GM23338 (cell line): ENCODE measurements at places on chromosomes 7 and 10.

- DNase-seq, result peak; percentile 50
- peaks cover 55% of the 10 kb centered on the region for H3K4me1 ChIP-seq
- H3K27ac ChIP-seq, result no peak overlapping the region; the same call in 1 of the 2 replicates
- H3K36me3 ChIP-seq, result no peaks in the 10 kb centered on the region
- no peak overlapping the region for H3K4me3 ChIP-seq
Measured at GRCh38 chr10:35416619-35417312, 80.5 kb downstream of the CCNY start.

DNA sequence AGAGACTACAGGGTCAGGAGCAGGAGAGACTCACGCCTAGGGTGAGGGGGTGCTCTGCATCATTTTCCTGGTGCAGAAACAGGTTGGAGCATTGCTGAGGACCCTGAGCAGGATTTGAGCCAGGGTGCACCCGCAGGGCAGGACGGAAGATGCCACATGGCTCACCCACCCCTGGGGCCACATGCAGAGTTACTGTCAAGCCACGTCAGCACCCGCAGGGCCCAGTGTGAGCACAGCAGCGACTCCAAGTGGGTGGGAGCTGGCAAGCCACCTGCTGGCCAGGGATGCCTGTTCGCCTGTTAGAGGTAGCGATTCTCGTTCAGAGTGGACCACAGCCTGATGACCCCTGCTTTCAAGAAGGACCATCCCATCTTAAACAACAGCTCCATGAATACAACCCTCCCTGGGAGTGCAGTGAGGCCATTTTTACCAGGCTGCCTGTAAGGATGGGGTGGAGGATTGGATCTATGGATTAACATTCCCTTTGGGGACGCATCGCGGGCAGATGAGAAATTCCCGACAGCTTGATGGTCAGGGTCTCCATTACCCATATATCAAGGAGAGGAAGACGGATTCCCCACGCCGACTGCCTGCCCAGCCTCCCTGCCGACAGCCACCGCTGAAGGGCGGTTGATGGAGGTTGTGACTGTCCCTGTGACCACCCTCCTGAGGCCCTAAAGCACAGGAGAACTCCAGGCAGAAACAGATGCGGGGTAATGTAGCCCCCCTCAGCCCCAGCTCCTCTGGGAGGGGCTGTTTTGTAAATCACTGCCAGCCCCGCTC, 101.1 kb upstream of the RET start:
- H3K36me3 ChIP-seq, result no peaks in the 10 kb centered on the region
- H3K27ac ChIP-seq, result no peak overlapping the region
- H3K4me3 ChIP-seq, result no peak overlapping the region
- no peaks in the 10 kb centered on the region for H3K4me1 ChIP-seq

- no peak for DNase-seq
- peaks cover 13% of the 10 kb centered on the region; the same call in 1 of the 2 replicates for H3K4me1 ChIP-seq
- H3K27me3 ChIP-seq, result no peaks in the 10 kb centered on the region
Measured at GRCh38 chr10:89255793-89256192, 4.2 kb upstream of the LIPA start.

GRCh38 chr7:7183838-7184463, 1.6 kb downstream of the C1GALT1 start:
- no peak overlapping the region for H3K27ac ChIP-seq
- H3K4me1 ChIP-seq, result peaks cover 43% of the 10 kb centered on the region
- no peak for DNase-seq

- H3K27ac ChIP-seq, result no peak overlapping the region
- no peak overlapping the region for H3K4me3 ChIP-seq
- H3K4me1 ChIP-seq, result no peaks in the 10 kb centered on the region
- no peaks in the 10 kb centered on the region for H3K27me3 ChIP-seq
Measured at GRCh38 chr10:77554996-77555397, 82.6 kb downstream of the KCNMA1 start.

DNA sequence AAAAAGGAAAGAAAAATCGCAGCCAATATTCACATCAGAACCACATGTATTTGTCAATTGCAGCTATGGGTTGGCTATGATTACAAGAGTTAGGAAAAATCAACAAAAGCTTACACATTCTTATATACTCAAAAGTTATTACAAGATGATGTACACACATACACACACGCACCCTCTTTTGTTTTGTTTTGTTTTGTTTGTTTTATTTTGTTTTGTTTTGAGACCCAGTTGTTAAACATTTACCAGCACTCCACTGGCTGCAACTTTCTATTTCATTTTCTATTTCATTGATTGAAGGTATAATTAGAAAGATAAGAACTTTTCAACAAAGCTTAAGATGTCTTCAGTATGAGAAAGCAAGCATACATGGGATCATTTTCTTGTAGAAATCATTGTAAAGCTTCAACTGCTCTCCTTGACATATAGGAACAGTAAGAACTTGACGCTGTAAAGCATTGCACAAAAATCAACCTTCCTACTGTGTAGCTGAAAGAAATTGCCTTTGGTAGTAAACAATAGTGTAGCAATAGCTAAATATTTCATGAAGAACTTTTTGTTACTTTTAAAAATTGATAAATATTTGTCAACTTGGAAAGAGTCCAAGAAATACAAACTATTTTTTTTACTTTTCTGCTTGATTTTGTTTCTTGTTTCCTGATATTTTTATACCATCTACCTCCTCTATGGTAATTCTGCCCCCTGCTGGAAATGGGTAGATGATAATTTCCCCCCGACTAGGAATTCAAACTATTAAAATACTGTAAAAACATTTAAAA, 205.9 kb downstream of the MBL2 start:
- H3K4me3 ChIP-seq, result no peak overlapping the region
- H3K27me3 ChIP-seq, result no peaks in the 10 kb centered on the region
- no peak overlapping the region for H3K27ac ChIP-seq
- no peaks in the 10 kb centered on the region for H3K36me3 ChIP-seq

DNA sequence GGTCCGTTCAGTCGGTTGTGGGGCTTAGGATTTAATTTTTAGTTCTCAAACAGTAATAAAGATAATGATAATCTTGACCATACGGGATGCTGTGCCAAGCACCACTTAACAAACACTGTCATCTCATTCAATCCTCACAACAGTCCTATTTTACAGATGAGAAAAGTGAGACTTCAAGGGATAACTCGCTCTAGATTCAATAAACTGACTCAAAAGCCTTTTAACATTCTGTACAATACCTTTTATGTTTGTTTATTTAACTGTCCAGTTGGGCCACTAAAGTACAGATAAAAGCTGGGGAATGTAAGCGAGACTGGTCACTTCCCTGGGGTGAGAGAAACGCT, 437 bp upstream of the CFAP69 start:
- no peaks in the 10 kb centered on the region for H3K36me3 ChIP-seq
- no peak overlapping the region for H3K27ac ChIP-seq
- H3K4me1 ChIP-seq, result peaks cover 12% of the 10 kb centered on the region
- H3K4me3 ChIP-seq, result peak overlapping the region; percentile 68

- no peak overlapping the region for H3K27ac ChIP-seq
- no peak for DNase-seq
- no peaks in the 10 kb centered on the region for H3K4me1 ChIP-seq
Measured at GRCh38 chr7:139242741-139243281, 11.8 kb downstream of the UBN2 start.

DNA sequence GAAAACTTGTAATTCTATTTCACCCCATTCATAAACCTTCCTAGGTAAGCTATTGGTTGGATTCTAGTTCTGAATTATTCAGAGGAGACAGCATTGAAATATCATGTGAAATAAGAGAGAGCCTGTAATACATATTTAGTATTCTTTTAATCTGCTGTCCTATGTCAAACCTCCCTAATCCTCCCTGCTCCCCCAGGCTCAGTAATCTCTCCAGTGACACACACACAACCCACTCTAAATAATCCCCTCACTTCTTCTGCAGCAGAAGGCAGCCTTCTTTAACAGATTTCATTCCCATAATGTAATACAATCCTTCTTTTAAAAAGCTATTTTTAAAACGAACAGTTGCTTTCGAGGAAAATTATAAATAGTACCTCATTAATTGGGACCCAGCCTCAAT, 639.7 kb upstream of the AUTS2 start:
- no peaks in the 10 kb centered on the region for H3K36me3 ChIP-seq
- H3K4me3 ChIP-seq, result no peak overlapping the region
- no peak overlapping the region for H3K27ac ChIP-seq
- H3K27me3 ChIP-seq, result no peaks in the 10 kb centered on the region
- no peaks in the 10 kb centered on the region for H3K4me1 ChIP-seq

- peak overlapping the region; percentile 66 for H3K4me3 ChIP-seq
- H3K36me3 ChIP-seq, result no peaks in the 10 kb centered on the region
- H3K27ac ChIP-seq, result no peak overlapping the region
- H3K27me3 ChIP-seq, result peaks cover 14% of the 10 kb centered on the region
- peaks cover 4% of the 10 kb centered on the region; the same call in 1 of the 2 replicates for H3K4me1 ChIP-seq
- peak; percentile 69 for DNase-seq
Measured at GRCh38 chr10:42951486-42952251, 125.2 kb upstream of the RET start.

DNA sequence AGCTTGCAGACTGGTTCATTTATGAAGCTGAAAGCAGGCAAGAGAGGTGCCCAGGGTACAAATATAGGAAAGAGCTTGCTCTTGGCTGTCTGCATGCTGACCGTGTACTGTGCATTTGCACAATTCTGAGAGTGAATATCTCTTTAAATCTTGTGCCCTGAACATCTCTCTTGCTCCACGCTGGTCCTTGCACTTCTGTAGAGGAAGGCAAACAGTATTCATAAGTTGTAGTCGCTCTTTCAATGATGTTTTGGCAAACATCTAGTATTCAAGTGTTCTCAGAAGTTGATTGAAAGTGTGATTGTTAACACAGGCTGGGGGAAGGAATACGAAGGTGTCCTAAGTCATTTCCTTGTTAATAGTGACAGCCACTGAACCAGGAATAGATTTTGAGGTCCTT, 213.2 kb downstream of the TRIL start:
- no peak overlapping the region for H3K4me3 ChIP-seq
- H3K27ac ChIP-seq, result no peak overlapping the region
- no peaks in the 10 kb centered on the region for H3K27me3 ChIP-seq
- H3K36me3 ChIP-seq, result no peaks in the 10 kb centered on the region
- 0 out of 2 replicates have a peak, but pooled peaks cover under 1% of the 10 kb centered on the region for H3K4me1 ChIP-seq
- DNase-seq, result no peak

DNA sequence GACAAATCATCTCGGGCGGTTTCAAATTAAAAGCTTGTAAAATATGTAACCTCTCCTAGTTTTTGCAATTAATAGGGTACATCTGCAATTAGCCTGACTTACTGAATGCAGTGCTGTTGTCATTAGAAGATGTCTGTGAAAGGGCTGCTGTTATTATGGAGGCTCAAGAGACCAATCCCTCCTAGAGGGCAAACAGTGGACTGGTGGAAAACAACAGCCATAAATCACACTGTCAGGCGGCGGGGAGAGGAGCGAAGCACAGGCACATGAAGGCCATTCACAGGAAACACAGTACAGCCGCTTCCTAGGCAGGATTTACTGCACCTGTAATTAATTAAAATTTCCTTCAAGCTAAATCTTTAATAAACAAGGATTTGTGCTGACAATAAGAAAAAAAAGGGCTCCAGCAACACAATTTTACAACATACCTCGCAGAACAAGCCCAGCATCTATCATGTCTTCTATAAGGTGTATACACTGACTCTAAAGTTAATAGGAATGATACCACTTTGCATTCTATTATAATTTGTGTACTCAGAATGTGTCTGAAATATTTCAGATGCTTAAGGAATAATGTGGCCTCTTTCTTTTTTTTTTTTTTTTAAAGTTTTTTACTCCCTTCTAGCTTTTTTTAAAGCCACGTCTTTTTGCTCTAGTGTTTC, 50.7 kb downstream of the ERCC6 start:
- no peaks in the 10 kb centered on the region for H3K4me1 ChIP-seq
- no peaks in the 10 kb centered on the region for H3K27me3 ChIP-seq
- no peaks in the 10 kb centered on the region for H3K36me3 ChIP-seq
- no peak overlapping the region for H3K4me3 ChIP-seq
- no peak for DNase-seq
- H3K27ac ChIP-seq, result no peak overlapping the region

DNA sequence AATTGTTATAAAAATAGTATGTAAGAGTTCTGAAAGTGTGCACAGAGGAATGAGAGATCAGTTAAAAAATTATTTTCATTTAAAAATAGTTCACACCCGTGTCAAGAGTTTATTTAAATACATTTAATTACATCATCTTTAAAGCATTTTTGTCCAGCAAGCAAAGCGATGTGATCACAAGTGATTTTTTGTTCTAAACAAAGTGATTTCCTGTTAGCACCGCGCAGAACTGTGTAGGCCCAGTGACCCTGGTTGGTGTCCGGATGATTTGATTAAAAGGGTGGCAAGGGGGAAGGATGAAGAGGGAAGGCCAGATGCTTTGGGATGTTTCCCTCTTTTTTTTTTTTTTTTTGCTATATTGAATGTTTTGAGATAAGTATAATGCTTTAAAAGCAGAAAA, 227.8 kb upstream of the PITRM1 start:
- H3K4me3 ChIP-seq, result no peak overlapping the region
- H3K27me3 ChIP-seq, result no peaks in the 10 kb centered on the region
- H3K36me3 ChIP-seq, result no peaks in the 10 kb centered on the region
- no peak overlapping the region for H3K27ac ChIP-seq

- H3K4me3 ChIP-seq, result no peak overlapping the region
- no peak overlapping the region for H3K27ac ChIP-seq
- no peak for DNase-seq
- H3K36me3 ChIP-seq, result no peaks in the 10 kb centered on the region; the same call in 1 of the 2 replicates
- H3K27me3 ChIP-seq, result peaks cover 17% of the 10 kb centered on the region
Measured at GRCh38 chr7:33700001-33700899, 205.1 kb upstream of the BMPER start.

DNA sequence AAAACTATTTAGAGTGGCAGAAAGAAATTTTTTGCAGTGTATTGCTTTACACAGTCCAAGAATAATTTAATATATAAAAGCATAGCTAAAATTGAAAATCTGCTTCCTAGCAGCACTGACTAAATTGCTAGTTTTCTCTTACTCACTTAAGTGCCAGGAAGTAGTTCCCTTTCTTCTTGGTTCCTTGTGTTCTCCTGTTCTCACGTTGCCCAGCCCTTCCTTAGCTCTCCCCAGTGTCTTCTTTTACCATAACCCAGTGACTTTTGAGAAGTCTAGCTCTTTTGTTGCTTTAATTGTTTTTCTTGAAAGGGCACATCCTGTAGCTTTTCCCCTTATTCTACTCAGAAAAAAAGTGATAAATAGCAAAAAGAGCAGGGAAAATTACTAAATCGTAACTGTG, 215.5 kb downstream of the THSD7A start:
- no peaks in the 10 kb centered on the region for H3K27me3 ChIP-seq
- no peak overlapping the region for H3K4me3 ChIP-seq
- H3K27ac ChIP-seq, result no peak overlapping the region

GRCh38 chr10:11335881-11336430, 275.5 kb downstream of the USP6NL start:
- H3K27me3 ChIP-seq, result no peaks in the 10 kb centered on the region
- H3K36me3 ChIP-seq, result no peaks in the 10 kb centered on the region
- DNase-seq, result no peak
- no peak overlapping the region for H3K27ac ChIP-seq
- H3K4me3 ChIP-seq, result no peak overlapping the region

DNA sequence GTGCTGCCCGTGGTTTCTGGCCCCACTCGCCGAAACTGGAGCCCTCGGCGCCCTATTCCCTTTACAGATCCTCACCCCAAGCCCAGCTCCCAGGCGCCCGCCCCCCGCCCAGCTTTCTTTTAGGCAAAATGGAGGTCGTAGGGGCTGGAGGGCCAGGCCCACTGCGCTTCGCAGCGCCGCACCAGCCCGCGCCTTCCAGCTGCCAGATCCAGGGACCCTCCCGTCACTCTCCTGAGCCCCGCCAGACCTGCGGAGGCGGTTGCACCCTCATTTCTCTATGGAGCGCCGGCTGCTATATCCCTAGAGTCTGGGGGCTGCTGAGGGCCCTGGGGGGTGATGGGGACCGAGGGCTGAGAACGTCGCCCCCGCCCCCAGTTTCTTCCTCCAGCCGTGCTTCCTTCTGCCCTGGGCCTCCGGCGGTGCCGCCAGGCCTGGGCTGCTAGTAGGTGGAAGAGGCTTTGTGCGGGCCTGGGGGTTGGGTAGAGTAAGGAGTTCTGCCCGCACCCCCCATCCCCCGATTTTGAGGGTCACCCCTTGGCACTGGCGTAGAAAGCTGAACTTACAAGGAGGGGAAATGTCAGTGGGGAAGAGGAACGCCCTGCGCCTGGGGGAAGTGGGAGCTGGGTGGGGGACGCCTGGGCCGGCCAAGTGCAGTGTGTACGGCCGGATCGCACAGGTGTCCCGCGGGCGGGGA, 1.0 kb downstream of the GNB2 start:
- no peak overlapping the region for H3K27ac ChIP-seq
- peak overlapping the region; percentile 93 for H3K4me3 ChIP-seq
